ENCODE measurements at places on chromosomes 12 and 14. TPM values are rescaled to one million over a fixed set of nuclear protein-coding genes. Genes with fewer than 3 reads are reported as not detected.

FGF6 gene
- total RNA-seq, result not detected

IL26 gene
- total RNA-seq, result 0.39 TPM

LHX5 gene
- total RNA-seq, result not detected

SLC25A29 gene
- 27.7 TPM for total RNA-seq

AEBP2 gene
- total RNA-seq, result 47.2 TPM

CNOT2 gene
- 78.8 TPM for total RNA-seq

KRT82 gene
- total RNA-seq, result not detected

KLHL33 gene
- total RNA-seq, result 0.05 TPM

METTL1 gene
- total RNA-seq, result 34.8 TPM

ZFHX2 gene
- total RNA-seq, result 0.98 TPM

IL25 gene
- not detected for total RNA-seq

SLCO1B1 gene
- not detected for total RNA-seq
